ENCODE measurements at places on chromosomes 12 and 14. TPM values are rescaled to one million over a fixed set of nuclear protein-coding genes. Genes with fewer than 3 reads are reported as not detected.

The PIWIL1 gene
- not detected for total RNA-seq

The C12orf56 gene
- not detected for total RNA-seq

The DBX2 gene
- not detected for total RNA-seq

The GPR135 gene
- 1.3 TPM for total RNA-seq

The MSI1 gene
- total RNA-seq, result not detected

The P2RX7 gene
- total RNA-seq, result 0.18 TPM

DNA sequence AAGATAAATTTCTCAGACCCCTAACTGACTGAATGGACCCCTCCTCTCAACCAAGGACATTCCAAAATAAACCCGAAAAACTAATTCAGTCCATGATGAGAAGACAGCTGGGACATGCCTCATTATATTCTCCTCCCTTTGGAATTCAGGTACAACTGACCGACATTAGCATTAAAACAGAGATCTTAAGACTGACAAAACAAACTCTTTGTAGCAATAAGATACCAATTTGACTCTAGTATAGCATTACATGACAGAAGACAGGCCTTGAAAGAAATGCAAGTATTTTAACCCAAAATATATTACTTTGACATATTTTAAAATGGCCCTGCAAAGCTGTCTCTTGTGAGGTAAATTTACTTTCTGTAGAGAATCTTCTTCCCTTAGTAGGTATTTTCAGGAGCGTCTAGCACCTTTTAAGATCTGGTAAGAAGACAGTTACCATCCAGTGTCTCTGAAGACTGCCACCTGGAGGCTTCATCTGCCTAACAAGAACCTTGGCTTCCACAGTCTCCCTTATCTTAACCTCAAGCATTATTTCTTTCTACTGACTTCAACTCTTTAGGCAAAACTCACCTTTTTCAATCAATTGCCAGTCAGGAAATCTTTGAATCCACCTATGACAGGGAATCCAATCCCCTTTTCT lies 957.5 kb downstream of the SLC6A15 start:
- DNase-seq, result no peak

DNA sequence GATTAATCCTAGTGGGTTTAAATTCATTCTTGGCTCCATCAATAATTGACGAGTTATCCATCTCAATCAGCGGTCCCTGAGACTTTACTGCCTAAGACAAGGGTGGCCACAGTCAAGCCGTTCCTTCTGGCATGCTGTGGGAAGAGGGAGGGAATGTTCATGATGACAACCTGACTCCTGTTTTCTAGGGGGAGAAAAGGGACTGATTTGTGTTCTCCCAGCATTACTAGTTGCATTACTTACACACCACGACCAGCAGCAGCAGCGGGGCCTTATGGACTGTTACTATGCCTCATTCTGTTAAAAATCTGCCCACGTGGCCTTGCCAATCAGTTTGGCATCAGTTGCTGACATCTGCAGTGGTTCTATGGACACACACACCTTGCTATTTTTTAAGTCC lies 29.9 kb downstream of the PLEKHG7 start:
- no peak for DNase-seq

GRCh38 chr12:10861366-10861765 lies 12.1 kb upstream of the PRR4 start:
- no peak for DNase-seq

DNA sequence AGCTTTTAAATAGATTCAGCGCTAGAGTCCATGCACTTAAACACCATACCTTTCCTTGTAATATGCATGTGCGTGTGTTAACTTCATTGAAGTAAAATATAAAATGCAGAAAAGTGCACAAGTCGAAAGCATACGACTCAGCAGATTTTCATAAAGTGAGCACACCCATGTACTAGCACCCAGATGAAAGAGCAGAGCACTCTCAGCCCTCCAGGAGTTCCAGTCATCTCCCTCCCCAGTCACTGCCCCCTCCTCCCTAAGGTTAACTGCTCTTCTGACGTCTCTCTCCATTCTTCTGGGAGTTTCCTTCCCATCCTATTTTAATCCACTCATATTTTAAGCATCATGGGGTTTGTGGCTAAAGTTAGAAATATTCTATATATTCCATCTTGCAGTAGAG lies 20.2 kb downstream of the RDH12 start:
- DNase-seq, result no peak

DNA sequence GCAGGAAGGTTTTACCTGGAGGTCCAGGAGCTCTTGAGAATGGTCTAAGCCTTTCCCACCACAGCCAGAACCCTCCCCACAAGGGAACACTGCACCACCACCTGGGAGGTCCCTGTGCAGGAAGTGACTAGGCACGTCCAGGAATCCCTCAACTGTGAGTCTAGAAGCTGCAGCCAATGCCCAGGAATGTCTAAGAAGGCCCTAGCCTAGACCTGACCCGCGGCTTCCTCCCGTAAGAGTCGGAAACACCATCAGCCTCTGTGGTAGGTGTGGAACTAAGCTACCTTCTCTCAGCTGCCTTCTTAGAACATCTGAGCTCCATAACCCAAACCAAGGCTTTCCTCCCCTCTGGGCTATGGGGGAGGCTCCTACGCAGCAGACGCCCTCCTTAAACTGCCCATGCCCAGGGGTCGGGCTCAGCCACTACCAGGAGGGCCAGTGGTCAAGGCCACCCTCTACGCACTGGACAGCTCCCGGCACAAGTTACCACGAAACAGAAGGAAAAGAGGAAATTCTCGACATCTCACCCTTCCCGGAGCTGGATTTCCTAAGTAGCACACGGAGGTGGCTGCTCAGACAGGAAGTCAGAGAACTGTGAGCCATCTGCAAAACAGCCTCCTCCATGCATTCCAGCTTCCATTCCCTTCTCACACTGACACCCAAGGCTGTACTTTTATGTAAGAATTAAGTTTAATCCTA lies 25.5 kb downstream of the ZFYVE21 start:
- DNase-seq, result peak; percentile 39

Measured in IMR-90 (cell line).